ENCODE measurements at places on chromosomes 12 and 14.

GRCh38 chr12:64608901-64609535, 1.3 kb upstream of the RASSF3 start:
- no peak for DNase-seq

DNA sequence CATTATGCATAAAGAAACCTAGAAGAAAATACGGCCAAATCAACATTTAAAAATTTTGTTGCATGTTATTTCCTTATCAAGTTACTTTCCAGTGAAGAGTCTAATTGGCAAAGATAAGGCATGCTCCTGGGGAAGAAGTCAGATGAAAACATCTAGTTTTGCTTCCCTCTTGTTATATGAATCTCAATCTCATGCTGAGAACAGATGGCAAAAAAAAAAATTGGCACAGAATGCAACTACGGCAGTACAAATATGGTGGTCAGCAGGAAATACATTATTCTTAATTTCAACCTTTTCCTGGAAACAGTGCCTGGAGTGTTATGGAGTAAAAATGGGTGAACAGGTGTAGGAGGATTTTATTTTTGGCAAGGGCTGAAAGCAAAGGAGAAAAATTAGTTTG, 32.8 kb downstream of the HECTD4 start:
- no peak for DNase-seq

GRCh38 chr14:84085493-84085892, 1444.5 kb upstream of the FLRT2 start:
- DNase-seq = no peak

DNA sequence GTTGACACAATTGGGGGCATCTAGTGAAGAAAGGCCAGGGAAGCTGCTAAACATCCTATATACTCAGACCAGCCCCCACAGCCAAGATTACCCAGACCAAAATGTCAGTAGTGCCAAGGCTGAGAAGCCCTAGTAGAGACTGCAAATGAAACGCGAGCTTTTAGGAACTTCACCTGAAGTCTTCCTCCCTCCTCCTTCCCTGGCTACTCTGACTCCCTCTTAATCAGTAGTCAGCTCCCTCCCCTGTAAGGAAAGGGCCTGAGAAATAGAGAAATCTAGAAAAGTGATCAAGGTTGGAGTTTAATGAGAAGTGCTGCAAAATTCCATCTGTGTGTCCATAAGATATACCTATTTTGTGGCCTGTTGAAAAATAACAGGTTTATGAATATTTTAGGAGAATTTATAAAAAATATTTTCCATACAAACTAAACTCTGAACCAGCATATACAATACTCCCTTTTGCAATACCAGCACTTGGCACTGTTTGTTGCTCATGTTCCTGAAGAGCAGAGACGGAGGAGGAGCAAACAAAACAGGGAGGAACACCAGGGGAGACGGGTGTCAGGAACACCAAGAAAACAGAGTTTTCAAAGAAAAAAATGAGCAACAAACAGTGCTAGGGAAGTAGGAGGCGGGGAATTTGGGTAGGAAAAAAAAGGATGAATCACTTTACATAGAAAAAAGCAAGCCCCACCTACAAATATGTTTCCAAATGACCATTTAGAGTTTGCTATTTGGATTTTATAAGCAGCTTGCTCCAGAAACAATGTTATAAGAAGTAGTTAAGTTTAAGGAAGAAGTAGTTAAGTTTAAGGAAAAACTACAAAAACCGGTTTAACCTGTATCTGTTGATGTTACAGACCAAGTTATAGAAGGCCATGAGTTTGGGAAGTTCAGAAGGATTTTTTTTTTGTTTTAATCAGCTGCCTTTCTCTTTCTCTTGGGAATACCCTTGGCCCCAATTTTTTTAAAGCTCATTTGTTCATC, 282.1 kb upstream of the GRIP1 start:
- DNase-seq = no peak

DNA sequence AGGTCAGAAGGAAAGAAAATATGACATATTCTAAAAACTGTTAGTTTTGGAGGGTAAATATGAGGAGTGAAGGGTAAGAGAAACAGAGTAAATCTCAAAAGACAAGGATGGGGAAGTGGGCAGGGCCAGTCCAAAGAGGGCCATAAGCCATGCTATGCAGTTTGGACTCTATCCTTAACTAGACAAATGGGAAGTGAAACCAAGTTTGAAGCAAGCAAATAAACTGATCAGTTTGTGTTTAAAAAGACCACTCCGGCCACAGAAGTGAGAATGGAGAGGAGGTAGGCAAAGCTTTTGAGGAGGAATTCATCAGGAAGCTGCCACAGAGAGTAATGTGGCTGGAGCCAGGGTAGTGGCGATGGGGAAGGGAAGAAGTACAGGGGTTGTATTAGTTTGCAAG, 37.5 kb upstream of the DAAM1 start:
- no peak for DNase-seq

GRCh38 chr12:86331457-86331856, 75.3 kb upstream of the MGAT4C start:
- no peak for DNase-seq

DNA sequence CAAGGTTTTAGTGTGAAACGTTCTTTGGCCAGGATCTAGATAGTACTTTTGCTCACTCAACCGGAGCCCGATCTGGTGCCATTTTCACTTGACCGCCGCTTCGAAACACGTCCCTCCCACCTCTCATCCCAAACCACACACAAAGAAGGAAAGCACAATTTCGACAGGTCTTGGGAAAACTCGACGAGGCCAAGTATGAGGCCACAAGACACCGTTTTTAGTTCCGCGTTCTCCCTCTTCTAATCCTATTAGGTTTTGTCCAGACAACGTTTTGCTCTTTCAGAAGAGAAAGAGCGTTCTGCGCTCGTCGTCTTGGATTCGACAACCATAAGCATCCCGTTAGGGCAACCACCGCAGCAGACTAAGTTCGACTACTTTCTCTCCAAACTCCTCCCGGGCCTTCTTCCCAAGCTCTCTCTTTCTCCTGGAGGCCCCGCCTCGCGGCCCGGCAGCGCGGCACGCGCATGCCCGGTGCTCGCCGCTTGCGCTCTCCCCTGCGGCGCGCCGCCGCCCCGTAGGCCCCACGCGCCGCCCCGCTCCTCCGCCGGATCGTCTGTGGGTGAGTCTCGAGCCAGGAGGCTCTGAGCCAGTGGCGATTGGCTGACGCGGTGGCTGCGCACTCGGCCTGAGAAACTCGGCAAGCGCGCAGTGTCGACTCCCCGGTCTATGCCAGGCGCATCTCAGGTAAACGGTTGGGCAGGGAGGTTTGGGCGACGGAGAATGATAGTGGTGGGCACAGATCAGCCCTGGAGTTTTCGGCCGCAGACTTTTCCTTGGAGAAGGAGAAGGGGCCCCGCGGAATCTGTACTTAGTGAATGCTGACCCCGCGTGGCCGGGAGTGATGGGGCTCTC, at the start of gene MIPOL1:
TSS of gene MIPOL1 (plus strand) at position 517 of the 852 bp plus-strand sequence. CDS start 49,952 bp downstream, outside the sequence.
- peak; percentile 60 for DNase-seq

DNA sequence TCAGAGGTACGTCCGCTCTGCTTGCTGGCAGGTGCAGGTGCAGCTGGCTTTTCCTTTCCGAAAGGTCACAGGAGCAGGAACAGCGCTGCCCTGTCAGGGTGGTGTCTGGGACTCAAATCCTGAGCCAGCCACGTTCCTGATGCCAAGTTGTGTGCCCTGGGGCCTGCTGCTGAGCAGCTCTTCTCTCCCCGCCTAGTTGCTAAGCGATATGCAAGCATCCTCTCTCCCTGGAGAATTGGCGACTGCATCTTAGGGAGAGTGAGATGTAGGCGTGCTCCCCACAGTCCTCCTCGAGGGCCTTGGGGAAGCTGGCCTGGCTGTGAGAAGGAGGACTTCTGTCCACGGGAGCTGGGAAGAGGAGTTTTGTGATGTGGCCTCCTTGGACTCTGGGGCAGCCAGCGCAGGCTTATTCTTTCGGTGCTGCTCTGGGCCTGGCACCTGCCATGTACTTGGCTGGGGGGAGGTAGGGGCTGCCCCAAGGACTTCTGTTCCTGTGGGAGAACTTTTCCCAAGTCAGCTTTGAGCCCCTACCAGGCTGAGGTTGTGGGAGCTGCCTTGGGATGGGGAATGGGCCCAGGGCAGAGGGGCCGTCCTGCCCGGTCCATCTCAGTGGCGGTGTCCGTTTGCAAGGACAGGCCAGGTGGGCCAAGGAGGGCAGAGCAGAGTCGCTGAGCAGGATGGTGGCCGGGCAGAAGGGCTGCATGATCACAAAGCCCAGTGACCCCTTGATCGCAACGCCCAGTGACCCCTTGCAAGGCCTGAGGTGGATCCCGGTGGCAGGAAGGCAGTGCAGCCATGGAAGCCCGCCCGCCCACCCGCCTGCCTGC, 183.5 kb downstream of the ADGRD1 start:
- no peak for DNase-seq

- no peak for DNase-seq
These were observed 199.5 kb downstream of the NUAK1 start for GRCh38 chr12:105939181-105939721.

- no peak for DNase-seq
These were observed 627.4 kb downstream of the DIO2 start for GRCh38 chr14:79583738-79584408.

DNA sequence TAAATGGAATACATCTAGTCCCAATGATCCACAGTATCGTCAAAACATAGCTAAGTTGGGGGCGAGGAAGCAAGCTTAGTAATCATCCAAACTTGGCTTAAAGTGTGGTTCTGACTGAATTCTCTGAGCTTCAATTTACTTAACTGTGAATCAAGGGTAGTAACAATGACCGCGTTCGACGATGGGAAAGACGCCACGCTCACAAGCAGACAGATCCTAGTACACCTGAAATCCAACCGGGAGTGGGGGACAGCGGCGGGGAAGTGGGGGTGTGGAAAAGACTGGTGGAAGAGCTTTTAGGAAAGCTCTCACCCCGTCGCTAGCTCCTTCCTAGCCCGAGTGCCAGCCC, 433 bp downstream of the COX16 start:
- DNase-seq = no peak

DNA sequence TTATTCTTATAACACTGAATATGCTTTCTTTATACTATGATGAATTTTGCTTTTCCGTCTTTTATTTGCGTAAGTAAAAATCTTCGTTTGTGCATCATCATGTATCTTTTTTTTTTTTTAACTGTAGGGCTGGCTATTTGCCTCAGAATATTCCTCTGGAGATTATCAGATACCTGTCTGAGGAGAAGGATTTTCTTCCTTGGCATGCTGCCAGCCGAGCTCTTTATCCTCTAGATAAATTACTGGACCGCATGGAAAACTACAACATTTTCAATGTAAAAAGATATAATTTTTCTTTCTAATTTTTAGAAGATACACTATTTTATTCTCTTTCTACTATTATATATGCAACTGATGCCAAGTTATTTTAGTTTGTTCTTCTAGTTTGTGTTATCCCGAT, 346.6 kb downstream of the TRHDE start:
- no peak for DNase-seq

- DNase-seq = no peak
These were observed 407.8 kb downstream of the ATP23 start for GRCh38 chr12:58349161-58349560.

DNA sequence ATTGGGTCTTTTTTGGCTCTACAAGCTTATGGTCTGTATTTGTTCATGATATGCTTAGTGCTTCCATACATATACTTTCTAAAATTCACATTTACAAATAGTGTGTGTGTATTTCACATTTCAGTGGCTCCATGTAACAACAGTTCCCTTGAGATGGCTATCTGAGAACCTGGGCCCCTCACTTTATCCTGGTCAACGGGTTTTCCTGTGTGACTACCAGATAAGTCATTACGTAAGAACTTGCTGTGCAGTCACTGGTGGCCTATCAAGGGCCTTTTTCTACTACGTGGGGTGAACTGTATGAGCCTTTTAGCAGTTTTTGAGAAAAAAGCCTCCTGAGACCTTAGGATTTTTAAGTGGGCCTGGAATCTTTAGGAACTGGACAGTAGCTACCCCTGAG, 454.1 kb downstream of the PCNX1 start:
- DNase-seq = no peak

DNA sequence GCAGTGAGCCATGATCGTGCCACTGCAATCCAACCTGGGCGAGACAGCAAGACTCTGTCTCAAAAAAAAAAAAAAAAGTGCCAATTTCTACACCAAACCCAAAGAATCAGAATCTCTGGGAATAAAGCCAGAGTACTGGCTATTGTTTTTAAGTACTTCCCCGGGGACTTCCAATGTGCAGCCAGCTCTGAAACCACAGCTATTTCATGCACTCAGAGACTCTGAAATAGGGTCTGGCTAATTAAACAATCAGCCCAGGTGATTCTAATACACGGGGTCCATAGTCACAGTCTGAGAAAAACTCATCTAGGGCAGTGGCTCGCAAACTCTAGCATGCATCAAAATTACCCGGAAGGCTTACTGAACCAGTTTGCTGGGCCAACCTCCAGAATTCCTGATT, 56.3 kb downstream of the SIX6 start:
- DNase-seq = no peak

DNA sequence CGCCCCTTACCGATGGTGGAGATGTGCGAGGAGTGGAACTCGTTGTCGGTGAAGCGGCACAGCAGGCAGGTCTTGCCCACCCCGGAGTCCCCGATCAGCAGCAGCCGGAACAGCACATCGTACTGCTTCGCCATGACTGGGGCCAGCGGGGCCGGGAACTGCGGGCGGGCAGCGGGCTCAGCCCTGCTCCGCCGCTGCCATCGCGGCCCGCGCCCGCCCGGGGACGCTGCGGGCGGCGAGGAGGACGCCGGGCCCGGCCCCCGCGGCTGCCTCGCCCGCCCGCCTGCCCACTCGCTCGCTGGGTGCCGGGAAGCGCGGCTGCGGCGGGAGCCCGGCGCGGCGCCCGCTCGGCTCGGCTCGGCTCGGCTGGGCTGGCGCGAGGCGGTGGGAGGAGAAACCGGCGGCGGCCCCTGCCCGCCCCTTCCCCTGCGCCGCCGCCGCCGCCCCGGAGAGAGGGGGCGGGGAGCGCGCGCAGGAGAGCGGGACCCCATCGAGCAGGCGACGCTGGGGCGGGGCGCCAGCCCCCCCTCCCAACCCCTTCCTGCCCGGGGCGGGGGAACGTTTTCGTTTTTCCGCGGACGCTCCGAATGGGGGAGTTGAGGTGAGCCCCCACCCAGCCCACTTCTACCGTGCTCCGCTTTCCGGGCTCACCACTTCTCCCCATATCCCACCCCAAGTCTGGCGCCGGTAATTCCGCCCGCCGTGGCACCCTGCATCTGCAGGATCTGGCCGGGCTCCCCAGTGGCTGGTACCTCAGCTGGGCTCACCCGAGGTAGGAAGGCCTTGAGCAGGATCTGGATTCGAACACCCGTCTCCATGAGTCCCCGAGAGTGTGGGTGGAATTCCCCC, at the start of gene RAB15:
TSS of gene RAB15 (minus strand) at position 394 of the 849 bp plus-strand sequence. CDS start at position 134, 260 bp downstream.
- no peak for DNase-seq

- DNase-seq = no peak
These were observed 236.5 kb downstream of the DPF3 start for GRCh38 chr14:72657214-72657921.

- DNase-seq = no peak
These were observed 256.9 kb downstream of the SYT1 start for GRCh38 chr12:79121486-79121885.
